ENCODE measurements at places on chromosomes 6 and 20.
A peak's percentile ranks its signal among the peaks of the same experiment; 100 is the strongest.

GRCh38 chr6:18314317-18314997 is 50.1 kb upstream of the DEK start:
- no peak for DNase-seq

DNA sequence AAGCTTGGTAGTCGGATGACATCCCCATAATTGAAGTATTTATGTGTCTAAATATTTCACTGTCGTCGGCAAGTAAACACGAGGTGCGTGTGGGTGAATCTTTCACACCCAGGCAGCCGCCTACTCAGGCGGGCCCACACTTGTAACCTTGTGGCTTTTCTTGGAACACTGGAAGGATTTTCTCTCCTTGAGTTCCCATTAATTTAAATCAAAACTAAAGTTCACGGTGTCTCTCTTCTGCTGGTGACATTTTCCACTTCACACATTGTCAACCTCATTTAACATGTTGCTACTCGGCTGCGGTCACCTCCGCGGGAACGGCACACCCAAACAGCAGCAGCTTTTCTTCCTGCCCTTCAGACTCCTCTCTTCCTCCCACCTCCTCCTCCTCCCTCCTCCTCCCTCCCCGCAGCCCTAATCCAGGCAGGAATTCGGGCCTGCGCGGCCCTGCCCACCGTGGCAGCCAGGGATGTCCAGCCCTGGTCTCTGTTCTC is 336.6 kb downstream of the QKI start:
- DNase-seq: no peak

- DNase-seq: no peak
Measured at GRCh38 chr6:155165029-155165710, 98.6 kb upstream of the CLDN20 start.

- DNase-seq: no peak
Measured at GRCh38 chr6:53119349-53119748, 29.3 kb downstream of the GCM1 start.

GRCh38 chr20:21134883-21135493 is 9.1 kb downstream of the KIZ start:
- no peak for DNase-seq

- peak; percentile 99 for DNase-seq
Measured at GRCh38 chr6:166956444-166957086, at the start of gene RNASET2. TSS of gene RNASET2 (minus strand) at chr6:166956550. CDS start at chr6:166956182, 368 bp downstream.

GRCh38 chr20:7437311-7437710 is 502.9 kb downstream of the HAO1 start:
- DNase-seq: no peak

GRCh38 chr20:11849976-11850670 is 67.6 kb upstream of the BTBD3 start:
- DNase-seq: no peak

DNA sequence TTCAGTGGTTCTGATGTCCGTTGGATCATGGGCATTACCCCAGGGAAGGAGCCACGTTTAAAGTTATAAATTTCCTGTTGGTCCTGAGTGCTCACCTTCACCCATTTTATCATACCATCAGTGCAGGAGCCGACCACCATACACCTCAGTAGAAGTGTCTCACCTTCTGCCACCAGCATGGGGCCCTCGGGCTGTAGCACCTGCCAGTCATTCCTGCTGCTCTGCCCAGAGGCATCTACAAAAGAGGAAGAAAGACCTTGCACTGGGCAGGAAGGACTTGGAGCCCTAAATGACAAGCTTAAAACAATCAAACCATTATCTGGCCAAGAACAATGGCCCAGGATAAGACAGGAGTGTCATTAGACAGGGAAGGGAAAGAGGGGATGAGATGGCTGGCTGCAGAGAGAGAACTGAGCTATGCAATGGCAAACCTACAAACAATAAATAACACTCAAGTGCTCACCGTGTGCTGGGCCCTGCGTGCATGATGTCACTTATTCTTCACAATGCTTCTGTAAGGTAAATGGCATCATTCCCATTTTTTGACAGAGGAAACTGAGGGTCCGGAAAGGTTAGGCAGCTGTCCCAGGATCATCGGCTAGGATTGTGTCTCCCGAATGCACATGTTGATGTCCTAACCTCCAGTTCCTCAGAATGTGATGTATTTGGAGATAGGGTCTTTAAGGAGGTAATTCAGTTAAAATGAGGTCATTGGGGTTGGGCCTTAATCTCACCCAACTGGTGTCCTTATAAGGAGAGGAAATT is 11.2 kb downstream of the SIRPB2 start:
- no peak for DNase-seq

GRCh38 chr6:130776287-130776925 is 50.8 kb upstream of the SMLR1 start:
- DNase-seq: no peak

DNA sequence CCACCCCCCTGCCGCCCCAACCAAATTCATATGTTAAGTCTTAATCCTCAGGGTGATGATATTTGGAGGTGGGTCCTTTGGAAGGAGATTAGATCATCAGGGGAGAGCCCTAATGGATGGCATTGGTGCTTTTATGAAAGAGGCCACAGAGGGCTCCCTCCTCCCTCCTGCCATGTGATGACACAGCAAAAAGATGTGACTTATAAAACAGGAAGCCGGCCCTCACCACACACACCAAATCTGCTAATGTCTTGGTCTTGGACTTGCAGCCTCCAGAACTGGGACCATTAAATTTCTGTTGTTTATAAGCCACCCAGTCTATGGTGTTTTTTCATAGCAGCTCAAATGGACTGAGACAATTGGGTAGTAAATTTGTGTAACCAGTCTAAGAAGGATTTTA is 176.3 kb downstream of the ADGRG6 start:
- no peak for DNase-seq

GRCh38 chr6:23890543-23891227 is 235.3 kb upstream of the NRSN1 start:
- no peak for DNase-seq

- no peak for DNase-seq
Measured at GRCh38 chr6:55082021-55082420, 92.3 kb upstream of the HCRTR2 start.

DNA sequence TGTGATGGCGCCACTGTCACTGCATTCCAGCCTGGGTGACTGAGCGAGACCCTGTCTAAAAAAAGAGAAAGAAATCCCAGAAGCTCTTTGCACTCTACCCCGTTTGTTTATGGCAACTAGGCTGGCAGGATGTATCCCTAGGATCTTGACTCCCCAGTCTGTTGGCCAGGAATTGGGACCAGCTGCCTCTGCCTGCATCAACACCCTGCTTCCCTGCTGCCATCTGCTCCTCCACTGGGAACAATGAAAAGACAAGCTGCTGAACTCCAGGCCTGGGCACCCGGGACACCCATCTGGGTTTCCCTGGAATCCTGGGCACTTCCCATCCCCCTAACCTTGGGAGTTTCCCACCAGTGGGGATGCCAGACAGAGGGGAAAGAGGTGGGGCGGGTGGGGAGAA is 64.9 kb downstream of the CPNE5 start:
- DNase-seq: no peak

DNA sequence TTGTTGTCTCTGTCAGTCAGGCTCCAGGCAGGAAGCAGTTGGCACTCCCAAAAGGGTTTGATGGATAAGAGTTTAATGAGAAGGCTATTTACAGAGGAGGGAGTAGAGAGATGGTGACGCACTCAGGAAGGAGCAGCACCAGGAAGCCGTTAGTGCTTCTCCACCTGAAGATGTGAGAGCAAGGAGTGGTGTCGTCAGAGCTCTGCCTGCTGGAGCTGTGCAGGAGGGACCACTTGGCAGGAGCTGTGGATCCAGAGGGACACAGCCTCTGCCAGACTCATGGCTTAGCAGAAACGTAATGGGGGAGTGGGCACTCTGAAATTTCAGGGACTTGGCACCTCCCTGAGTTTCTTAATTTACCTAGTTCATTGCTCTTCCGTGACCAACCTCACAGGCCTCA is 16.8 kb downstream of the DAAM2 start:
- no peak for DNase-seq

DNA sequence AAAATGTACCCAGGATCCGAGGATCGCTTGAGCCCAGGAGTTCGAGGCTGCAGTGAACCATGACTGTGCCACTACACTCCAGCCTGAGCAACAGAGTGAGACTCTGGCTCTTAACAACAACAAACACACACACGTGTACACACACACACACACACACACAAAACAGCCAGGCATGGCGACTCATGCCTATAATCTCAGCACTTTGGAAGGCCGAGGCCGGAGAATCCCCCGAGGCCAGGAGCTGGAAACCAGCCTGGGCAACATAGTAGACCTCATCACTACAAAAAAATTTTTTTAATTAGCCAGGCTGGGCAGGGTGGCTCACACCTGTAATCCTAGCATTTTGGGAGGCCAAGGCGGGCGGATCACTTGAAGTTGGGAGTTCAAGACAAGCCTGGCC is 23.3 kb upstream of the ARFGEF2 start:
- no peak for DNase-seq

DNA sequence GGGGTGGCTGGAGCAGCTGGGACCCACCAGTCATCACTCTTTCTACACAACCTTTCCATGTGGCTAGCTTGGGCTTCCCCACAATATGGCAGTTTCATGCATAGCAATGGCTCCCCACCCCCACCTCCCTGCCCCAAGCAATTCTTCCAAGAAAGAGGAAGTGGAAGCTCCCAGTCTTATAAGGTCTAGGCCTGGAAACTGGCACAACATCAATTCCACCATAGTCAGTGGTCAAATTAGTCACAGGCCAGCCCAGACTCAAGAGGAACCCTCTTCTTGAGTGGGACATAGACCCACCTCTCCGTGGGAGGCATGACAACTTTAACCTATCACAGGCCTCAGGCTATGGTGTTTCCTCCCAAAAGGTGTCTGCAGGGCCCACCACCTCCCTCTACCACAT is 17.7 kb downstream of the TGM6 start:
- DNase-seq: no peak

GRCh38 chr20:56859039-56859800 is 230.1 kb downstream of the TFAP2C start:
- no peak for DNase-seq

DNA sequence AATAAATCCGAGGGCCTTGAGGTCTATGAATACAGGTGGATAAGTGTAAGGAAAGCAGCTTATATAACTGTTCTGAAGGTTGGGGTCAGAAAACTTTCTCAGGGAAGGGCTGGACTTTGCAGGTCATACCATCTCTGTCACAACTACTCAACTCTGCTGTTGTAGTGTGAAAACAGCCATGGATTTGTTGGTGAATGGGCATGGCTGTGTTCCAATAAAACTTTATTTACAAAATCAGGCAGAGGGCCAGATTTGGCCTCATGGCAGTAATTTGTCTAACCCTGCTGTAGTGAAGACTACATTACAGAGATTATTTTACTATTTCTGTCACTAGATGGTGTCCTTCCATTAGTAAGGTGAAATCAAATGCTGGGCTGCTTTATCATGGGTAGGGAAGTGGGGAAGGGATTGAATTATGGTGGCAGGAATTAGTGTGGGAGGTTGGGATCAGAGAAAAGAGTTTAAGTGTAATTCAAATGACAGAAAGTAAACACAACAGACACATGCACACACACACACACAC is 409.6 kb upstream of the CHD6 start:
- no peak for DNase-seq

- no peak for DNase-seq
Measured at GRCh38 chr6:139145661-139146060, 10.8 kb downstream of the HECA start.

DNA sequence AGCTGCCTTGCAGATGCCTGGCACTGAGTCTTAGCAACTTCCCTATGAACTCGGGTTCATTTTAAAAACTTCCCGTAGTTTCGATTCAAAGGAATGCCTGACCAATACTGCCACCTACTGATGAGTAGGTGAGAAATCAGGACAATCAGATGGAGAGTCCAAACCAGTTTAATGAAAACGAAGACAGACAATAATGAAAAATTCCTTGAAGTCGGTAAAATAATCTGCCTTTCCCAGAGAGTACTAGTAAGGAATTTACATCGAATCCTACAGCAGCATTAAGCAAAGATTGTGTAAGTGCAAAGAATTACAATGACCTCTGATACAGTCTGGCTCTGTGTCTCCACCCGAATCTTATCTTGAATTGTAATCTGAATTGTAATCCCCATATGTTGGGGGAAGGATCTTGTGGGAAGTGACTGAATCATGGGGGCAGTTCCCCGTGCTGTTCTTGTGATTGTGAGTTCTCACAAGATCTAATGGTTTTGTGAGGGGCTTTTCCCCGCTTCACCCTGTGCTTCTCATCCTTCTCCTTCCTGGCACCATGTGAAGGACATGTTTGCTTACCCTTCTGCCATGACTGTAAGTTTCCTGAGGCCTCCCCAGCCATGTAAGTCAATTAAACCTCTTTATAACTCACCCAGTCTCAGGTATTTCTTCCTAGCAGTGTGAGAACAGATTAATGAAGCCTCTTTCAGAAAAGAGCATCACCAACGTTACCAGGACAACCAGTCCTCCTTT is 134.4 kb downstream of the ARHGAP18 start:
- DNase-seq: no peak

GRCh38 chr6:170344631-170345576 is 38.3 kb downstream of the FAM120B start:
- no peak for DNase-seq

DNA sequence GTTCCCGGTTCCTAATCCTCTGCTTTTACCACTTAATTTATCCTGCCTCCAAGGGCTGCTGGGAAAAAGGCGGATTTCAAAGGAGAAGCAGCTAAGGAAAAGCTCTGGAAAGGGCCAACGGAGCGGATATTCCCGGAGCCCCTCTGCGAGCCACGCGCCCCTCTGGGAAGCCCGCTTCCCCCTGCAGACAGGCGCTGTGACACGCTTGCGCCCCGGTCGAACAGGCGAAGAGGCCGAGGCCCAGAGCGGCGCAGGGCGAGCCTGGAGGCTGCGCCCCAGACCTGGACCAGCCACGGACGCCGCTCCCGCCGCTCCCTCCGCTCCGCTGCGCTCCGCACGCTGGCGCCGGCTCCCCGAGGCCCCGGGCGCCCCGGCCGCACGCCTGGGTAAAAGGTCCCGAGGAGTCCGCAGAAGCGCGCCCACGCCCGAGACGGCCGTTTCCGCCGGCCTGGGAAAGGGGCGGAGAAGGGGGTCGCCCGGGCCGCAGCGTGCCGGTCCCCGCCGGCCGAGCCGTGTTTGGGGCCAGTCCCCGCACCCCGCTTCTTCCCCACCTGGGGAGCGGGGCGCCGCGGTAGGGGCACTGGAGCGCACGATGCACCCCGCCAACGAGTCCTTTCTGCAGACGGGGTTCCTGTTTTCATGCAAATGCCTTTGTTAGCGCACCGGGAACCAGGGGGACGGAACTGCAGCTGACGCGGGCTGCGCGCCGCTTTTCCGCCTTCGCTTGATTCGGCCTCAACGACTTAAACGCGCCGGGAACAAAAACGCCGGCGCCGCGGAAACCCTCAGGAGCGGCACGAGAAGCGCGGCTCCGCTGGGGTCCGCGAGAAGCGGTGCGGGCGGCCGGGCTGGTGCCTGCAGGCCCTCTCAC is 91.9 kb upstream of the SIRPA start:
- no peak for DNase-seq

DNA sequence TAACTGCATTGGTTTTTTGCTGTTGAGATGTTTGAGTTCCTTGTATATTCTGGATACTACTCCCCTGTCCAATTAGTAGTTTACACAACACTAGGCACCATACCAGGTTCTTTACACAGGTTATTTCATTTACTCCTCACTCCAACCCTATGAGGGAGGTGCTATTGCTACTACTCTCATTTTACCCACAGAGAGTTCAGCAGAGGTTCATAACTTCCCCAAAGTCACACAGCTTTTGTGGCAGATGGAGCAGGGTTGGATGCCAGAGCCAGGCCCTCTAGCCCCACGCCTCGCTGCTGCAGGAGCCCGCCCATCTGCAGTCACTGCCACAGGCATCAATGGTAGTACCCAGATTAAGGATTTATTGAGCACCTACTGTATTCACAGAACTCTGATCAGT is 61.7 kb upstream of the MAP3K4 start:
- no peak for DNase-seq
